Activated T-helper 1 cell treated with anti-CD3 and anti-CD28 coated beads, Interleukin-2, amount 50 U/mL, for 16 hours (primary cell): ENCODE measurements at places on chromosomes 2 and 18.

GRCh38 chr2:61478086-61478485 lies 7.2 kb upstream of the USP34 start:
- DNase-seq: no peak

- DNase-seq: no peak
Measured at GRCh38 chr2:232133078-232133477, 171.6 kb downstream of the DIS3L2 start.

- DNase-seq: no peak
Measured at GRCh38 chr2:195390686-195391321, 266.2 kb upstream of the SLC39A10 start.

DNA sequence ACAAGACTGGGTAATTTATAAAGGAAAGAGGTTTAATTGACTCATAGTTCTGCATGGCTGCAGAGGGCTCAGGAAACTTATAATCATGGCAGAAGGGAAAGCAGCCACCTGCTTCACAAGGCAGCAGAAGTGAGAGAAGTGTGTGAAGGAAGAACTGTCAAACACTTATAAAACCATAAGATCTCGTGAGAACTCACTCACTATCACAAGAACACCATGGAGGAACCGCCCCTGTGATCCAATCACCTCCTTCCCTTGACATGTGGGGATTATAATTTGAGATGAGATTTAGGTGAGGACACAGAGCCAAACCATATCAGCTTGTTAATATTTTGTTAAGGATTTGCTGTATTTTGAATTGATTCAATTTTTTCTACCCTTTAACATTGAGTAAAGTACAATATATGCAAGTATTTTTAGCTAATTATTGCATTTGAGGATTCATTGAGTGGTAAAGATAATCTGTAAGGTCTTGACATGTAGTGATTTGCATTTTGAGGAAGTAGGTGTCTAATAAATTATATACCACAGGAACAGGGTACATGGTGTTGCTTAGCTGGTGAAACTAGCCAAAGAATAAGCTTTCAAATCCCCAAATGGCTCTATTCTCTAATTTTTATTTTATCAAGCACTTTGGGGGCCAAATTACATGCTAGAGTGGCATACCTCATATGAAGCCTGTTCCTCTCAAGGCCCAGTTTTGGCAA lies 3.9 kb upstream of the C2orf69 start:
- no peak for DNase-seq

DNA sequence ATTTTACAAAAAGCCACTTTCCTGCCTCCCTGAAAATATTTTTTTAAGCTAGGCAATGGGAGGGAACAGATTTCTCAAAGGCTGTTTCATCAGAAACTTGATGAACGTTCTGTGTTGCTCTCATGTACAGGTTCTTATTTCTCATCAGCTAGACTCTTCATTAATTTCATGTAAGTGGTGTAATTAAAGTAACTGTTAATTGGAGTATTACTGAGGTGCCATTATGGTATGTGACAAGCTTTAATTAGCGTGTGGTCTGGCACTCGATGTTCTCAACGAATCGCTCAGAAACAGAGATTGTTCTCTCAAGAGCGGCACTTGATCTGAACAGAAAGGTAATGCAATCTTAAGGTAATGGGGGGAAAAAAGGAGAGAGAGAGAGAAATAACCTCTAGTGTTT lies 81.9 kb upstream of the MYCN start:
- no peak for DNase-seq

GRCh38 chr2:173751245-173751975 lies 213.8 kb downstream of the SP3 start:
- DNase-seq: no peak

DNA sequence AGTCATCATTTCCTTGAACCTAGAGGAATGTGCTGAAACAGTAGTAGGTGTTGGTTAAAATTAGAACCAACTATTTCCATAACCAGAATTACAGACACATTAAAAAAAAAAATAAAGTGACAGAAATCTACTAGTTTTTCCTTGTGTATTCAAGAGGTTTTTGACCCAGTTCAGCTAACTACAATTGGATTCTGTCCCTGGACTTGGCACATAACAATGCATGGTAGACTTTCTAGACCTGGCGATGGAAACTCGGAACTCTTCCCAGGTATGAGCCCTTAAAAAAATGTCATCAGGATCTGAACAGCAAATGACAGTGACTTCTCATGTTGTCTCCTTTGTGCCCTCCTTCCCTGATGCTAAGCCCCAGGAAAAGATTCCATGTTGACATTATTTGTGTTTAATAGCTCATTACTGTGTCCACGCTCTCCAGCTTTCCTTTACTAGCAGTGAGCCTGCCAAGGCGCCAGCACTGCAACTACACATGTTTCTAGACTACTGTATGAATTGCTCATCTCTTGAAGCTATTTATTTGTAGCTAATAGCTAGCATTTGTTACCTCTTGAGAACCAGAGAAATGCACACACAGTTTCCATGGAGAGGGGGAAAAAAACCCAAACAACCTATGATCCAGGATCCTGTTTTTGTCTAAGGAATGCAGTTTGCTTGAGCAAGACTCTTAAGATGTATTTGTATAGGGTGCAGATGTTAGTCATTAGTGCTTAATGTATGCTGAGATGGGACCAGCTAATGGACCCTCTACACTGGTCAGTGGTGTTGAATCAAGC lies 148.5 kb downstream of the FMNL2 start:
- DNase-seq: no peak

DNA sequence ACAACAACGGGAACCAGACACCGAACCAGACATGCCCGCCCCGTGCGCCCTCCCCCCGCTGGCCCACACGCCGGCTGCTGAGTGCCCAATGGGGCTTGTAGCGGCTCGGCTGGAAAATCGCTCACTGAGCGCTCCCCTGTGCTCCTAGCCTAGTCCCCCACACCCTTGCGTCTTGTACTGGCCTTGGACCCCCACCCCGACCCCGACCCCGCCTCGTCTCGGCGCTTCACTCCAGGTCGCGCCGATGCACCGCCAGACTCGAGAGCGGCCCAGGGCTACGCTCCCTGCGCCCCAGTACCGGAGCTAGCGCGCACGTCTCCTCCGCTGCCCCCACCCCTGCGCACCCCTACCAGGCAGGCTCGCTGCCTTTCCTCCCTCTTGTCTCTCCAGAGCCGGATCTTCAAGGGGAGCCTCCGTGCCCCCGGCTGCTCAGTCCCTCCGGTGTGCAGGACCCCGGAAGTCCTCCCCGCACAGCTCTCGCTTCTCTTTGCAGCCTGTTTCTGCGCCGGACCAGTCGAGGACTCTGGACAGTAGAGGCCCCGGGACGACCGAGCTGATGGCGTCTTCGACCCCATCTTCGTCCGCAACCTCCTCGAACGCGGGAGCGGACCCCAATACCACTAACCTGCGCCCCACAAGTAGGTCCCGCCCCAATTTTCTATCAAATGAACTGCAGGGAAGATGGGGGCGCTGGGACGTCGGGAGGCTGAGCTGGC lies 1.5 kb downstream of the GAD1 start:
- no peak for DNase-seq

DNA sequence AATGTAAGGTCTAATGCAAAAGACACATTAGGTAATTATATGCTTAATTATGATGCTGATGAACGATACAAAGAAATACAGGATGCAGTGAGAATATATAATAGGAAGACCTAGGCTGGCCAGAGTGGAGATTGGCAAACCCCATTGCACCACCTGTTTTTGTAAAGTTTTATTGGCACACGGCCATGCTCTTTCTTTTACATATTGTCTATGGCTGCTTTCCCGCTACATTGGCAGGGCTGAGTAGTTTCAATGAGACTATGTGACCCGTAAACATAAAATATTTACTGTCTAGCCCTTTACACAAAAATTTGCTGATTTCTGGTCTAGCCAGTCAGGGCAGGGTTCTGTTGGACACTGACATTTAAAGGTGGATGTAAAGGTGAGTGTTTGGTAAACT lies 5.4 kb downstream of the SEC11C start:
- DNase-seq: no peak

- DNase-seq: no peak
Measured at GRCh38 chr2:114699423-114699944, 257.0 kb downstream of the DPP10 start.

DNA sequence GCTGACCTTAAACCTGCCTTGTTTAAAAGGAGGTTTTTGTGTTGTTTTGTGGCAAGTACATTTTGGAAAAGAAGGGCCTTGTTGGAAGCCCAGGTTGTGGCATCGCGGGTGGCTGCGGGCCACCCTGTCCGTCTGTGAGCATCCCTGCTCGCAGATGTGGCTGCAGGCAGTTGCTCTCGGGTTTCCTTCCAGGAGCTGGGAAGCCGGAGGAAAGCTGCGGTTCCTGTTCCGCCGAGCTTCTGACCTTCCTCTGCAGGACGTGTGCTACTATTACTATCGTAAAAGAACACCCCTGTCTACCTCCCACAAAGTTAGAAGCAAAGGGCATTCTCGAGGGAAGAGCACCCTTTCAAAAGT lies 766 bp downstream of the MFF start:
- DNase-seq: no peak

DNA sequence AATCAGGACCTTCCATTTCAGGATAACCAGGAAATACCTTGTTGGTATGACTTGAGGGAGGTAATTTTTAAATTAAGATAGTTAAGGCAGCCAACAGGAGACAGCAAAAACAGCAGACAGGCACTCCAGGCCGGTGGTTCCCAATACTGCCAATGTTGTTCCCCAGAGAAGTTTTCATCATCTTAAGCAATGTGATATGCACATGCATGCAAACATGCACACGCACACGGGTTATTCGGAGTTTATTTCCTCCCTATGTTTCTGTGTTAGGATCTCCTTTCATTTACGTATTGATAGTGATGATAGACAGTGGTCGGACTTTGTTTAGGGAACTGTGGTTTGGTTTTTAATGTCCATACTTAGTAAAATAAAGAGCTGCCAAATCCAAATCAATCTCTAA lies 55.3 kb downstream of the STEAP3 start:
- DNase-seq: no peak

DNA sequence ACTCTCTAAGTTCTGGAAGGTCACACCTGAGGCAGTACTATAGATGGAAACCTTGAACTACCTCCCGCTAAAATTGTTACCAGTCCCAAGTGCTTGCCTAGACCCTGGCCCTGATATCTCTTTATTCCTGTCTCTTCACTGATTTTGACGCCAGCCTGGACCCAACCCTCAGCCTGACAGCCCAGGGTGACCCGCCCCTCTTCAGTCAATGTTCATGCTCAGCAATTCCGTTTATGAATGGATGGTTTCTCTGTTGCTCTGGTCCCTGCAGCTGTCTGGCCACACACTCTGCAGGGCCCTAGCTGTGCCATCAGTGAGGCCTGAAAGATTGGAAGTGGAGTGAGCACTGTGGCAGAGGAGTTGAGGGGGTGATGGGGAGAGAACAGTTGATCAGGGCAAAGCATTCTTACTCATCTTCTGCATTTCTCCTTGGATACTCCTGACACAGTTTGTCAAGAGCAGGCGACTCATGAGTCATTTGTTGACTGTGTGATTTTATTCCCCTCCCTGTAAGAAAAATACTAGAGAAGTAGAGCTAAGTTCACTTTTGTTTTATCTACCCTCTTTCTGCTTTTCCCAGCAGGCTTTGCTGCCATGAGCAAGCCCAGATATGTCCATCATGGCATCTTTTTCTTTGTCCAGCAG lies 46.0 kb downstream of the NPAS2 start:
- DNase-seq: no peak

- DNase-seq: no peak
Measured at GRCh38 chr2:45607701-45608100, 3.4 kb downstream of the SRBD1 start.

DNA sequence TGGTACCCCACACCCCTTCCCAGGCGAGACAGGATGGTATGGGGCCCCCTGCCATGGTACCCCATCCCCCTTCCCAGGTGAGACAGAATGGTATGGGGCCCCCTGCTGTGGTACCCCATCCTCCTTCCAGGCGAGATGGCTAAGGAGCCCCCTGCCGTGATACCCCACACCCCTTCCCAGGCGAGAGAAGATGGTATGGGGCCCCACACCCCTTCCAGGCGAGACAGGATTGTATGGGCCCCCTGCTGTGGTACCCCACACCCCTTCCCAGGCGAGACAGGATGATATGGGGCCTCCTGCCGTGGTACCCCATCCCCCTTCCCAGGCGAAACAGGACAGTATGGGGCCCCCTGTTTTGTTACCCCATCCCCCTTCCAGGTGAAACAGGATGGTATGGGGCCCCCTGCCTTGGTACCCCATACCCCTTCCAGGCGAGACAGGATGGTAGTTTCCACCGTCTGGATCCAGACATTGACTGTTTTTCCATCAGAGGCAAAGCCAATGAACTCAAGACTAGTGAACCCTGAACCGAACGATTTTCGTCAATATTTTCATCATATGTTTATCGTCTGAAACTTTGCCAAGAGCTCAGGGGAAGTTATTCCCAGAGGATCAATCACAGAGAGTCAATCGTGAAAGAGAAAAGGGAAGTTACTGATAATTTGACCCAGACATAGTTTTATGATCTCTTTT lies 75.0 kb downstream of the MYCN start:
- no peak for DNase-seq

DNA sequence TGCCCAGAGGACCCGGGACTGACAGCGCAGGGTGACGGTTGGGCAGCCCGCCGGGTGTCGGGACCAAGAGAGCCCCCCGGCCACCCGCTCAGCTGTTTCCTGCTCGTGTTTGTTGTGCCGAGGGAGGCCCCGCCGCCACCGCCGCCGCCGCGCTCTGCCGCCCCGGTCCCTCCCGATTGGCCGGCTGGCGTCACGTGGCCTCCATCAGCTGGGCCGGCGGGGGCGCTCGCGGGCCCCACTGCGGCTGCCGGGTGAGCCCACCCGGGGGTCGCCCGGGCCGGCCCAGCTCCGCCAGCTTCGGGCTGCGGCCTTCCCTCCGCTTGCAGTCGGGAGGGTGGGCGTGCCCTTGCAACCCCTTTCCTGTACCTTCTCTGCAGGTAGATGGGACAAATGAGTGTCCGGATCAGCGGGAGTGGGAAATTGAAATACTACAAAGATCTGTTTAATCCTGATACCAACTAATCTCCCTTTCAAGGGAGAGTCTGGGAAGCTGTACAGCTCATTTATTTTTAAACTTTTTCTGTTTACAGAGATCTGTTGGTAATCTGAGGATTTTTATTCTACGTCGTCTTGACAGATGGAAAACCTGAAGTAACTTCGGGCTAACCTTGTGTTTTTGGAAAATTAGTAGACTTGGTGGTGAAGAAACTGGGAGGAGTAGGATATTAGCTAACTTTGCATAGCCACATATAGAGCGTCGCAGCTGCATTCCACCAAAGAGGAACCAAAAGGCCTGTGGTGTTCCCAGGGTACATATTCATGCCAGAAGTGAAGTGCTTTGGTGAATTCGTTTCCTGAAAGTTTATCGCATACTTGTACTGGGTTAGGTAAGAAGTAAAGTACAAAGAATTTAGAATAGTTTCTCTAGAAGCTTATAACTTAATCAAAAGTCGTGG lies 1.2 kb downstream of the YPEL5 start:
- DNase-seq: peak; percentile 62

DNA sequence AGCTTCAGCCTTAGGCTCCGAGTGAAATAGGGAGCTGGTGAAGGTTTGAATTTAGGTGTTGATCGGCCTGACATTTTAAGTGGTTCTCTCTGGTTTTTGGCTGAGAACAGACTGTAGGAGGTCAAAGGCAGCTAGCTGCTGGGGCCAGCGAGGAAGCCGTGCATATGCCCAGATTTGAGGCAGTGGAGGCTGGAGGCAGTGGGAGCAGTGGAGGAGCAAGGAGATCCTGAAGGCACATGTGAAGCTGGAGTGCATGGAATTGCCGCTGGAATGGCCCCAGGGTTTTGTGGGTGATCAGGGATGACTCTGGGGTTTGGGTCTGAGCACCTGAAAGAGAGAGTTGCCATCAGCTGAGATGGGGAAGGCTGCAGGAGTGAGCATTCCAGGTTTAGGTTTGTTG lies 25.1 kb downstream of the STEAP3 start:
- no peak for DNase-seq
